Left kidney (tissue), 8 donors: ENCODE measurements at places on chromosomes 12 and 14.

- DNase-seq, result no peak
These were observed 52.7 kb upstream of the RNU6-8 start for GRCh38 chr14:32255789-32256188.

DNA sequence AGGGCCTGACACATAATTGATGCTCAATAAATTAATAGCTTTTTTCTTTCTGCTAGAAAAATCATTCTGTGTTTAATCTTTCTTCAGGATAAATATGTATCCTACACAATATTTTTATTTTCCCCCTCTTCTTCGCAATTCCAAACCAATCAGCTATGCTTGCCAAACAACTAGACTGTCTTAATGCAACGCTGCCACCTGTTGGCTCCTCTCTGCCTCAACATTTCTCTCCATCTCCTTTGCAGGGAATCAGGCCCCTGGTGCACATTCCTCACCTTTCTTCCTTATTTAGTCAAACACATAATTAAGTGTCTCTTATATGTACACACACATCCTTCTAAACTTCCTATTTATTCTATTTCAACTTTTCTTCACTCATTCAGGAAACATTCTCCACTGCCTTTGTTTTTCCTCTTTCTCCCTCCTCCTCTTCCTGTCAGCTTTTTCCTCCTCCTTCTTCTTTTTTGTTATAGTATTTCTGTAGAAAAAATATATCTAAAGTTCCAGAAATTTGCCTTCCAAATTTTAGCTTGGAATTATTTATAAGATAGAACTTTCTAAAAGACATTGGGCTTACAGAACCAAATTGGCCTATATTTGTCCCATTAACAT, 406.0 kb downstream of the PRKD1 start:
- no peak for DNase-seq

GRCh38 chr14:103546652-103547454, 15.6 kb downstream of the BAG5 start:
- DNase-seq, result no peak

- no peak for DNase-seq
These were observed 39.1 kb upstream of the CRADD start for GRCh38 chr12:93638095-93638494.

- DNase-seq, result no peak
These were observed 4.0 kb upstream of the AQP2 start for GRCh38 chr12:49946497-49946896.

GRCh38 chr12:108666401-108666881, 32.7 kb upstream of the SELPLG start:
- DNase-seq, result no peak

DNA sequence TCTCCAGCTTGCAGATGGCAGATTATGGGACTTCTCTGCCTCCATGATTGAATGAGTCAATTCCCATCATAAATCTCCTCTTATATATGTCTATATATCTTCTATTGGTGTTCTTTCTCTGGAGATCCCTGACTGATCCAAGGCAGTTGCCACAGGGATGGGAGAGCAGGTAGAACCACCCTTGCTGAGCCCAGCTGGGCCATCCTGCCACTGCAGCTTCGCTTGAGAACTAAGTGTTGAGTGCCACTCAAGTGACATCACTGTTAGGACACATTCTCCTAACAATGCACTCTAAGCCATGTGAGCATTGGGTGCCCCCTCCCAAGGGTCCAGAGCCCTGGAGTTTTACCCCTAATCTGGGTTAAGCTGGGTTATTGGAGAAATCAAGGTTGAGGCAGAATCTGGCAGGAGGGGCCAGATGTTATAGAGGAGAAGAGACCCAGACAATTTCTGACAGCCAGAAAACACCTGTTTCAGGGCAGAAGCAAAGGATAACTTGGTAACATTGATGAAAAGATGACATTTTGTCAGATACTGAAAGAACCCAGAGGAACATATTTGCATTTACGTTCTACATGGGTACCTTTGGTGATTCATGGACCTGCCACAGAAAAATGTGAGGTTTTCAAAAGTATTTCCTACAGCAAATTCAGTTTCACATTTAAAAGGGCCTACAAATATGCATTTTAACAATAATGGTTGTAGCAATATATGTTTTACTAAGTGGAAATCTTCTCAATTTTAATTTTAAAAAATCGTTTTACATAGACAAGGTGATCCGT, 57.2 kb upstream of the MAX start:
- DNase-seq, result no peak

GRCh38 chr14:101962503-101962874, 1.9 kb upstream of the DYNC1H1 start:
- no peak for DNase-seq

DNA sequence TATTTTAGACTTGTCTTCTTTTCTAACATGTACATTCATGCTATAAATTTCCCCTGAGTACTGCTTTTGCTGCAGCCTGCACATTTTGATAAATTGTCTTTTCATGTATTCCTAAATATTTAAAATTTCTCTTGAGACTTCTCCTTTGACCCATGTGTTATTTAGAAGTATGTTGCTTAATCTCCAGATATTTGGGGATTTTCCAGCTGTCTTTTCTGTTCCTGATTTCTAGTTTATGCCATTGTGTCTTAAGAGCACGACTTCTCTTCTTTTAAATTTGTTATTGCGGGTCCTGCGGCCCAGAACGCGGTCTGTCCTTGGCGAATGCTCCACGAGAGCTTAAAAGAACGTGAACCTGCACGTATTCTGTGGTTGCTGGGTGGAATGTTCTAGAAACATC, 136.4 kb downstream of the KIF26A start:
- DNase-seq, result no peak

DNA sequence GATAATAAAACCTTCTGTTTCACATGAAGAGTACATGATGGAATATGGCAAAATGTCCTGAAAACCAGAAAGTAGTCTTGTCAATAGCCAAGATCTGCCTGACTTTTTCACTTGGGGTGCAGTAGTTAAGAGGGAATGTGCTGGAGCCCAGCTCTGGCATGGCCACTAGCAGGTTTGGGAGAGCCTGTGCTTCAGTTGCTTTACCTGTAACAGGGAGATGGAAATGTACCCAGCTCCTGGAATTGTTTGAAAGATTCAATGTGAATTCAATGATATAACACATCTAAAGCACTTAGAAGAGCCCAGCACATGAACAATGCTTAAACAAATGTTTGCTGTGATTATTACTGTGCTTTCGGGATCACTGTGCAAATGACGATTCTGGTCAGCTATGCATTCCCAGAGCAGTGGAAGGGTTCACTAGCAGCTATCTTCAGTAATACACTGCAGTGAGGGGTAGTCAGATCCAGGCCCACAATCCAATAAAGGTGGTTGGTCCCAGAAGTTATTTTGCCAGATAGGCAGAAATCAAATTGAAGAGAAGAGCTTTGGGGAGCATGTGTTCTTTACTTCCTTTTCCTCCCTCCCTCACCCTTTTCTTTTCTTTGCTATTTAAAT, 224.9 kb downstream of the APAF1 start:
- no peak for DNase-seq

GRCh38 chr14:33940561-33941011, 10.3 kb downstream of the EGLN3 start:
- no peak for DNase-seq

GRCh38 chr14:35286003-35286600, 6.1 kb upstream of the PSMA6 start:
- DNase-seq, result no peak

GRCh38 chr14:61531465-61532122, 163.7 kb upstream of the HIF1A start:
- no peak for DNase-seq

GRCh38 chr12:78881685-78882084, 17.1 kb downstream of the SYT1 start:
- DNase-seq, result no peak

DNA sequence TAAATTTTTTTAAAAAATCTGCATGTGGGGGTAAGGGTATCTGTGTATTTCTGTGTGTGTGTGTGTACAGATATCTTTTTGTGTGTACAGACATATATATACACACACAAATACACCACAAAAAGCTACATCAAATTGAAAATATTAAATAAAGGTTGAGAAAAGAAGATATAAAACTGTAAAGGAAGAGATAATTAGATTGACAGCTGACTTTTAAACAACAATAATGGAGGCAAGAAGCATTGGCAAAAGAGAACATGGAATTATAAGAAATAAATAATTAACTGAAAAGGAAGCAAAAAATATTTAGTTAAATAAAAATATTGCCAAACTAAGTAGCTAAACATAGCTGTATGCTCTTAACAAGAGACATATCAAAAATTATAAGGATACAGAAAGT, 291.4 kb downstream of the FSCB start:
- no peak for DNase-seq

DNA sequence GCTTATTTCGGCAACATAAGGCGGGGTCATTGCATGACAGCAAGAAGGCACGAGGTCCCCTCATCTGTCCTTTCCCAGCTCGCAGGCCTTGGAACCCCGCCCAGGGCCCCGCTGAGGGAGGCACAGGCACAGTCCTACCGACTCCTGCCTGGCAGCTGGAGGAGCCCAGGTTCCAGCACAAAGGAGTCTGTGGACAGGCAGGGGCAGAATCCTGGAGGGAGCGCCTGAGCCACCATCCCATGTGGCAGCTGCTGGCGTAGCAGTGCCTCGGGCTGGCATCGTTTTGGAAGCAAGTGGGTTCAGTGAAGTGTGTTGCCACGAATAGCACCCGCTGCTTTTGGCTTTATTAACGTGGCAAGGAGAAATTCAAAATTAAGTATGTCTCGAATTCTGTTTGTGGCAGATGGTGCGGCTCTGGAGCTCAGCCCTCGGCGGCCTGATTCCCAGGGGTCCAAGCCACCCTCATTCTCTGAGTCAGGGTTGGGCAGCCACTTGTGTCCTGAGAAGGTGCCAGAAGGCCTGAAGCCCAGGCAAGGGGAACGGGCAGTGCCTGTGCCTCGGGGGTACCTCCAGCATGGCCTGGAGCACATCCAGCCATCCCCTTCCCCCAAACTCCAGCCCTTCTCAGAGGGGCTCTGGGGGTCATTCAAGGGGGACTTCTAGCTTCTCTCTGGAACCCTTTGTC, 35.9 kb downstream of the SLC8B1 start:
- DNase-seq, result no peak

- no peak for DNase-seq
These were observed 3.5 kb downstream of the TTC6 start for GRCh38 chr14:37598747-37599506.
